ENCODE measurements at places on chromosomes 2 and 18.

DNA sequence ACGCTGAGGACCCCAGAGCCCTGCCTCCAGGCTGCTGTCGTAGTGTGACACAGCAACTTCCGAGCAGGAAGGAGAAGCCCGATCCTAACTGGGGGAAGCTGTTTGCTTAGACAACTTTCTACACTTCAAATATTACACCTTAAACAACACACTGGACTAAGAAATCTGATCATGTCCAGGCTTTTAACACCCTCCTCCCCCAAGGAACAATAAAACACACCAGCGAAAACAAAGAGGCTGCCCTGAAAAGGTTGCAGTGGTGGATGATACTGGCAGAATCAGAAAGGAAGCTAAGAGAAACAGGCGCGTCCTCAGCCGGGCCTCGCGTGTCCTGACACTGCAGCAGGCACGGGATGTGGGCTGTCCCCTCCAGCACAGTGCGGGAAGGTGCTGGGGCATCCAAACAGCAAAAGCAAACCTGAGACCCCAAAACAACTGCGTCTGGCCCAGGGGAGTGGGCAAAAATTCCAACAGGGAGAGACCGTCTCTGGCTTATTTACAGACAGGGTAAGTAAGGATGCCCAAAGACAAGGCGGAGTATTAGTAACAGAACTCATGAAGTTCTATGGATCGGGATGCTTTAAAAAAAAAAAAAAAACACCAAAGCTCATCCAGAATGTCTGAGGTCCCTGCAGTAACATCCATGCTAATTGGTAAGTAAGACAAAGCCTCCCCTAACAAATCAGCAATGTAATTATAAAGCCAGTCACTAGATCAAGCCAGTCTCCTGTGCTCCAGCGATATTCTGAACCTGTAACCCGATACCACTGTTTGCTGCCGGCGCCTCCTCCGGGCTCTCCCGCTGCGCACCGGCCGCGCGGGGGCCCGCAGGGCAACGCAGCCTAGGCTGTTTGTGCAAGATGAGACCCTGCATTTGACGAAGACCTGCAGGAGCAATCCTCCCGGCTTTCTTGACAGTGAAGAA lies 9.0 kb downstream of the SERTAD2 start:
- DNase-seq: no peak

- DNase-seq: no peak
Observed at GRCh38 chr2:149877913-149878312, 290.3 kb upstream of the MMADHC start.

- no peak for DNase-seq
Observed at GRCh38 chr2:53448591-53448990, 319.0 kb upstream of the CHAC2 start.

- DNase-seq: no peak
Observed at GRCh38 chr2:98458207-98458606, 13.5 kb downstream of the INPP4A start.

GRCh38 chr2:153871231-153872221 lies at the start of gene GALNT13:
GALNT13 (plus strand) TSS chr2:153871922.
- DNase-seq: no peak

DNA sequence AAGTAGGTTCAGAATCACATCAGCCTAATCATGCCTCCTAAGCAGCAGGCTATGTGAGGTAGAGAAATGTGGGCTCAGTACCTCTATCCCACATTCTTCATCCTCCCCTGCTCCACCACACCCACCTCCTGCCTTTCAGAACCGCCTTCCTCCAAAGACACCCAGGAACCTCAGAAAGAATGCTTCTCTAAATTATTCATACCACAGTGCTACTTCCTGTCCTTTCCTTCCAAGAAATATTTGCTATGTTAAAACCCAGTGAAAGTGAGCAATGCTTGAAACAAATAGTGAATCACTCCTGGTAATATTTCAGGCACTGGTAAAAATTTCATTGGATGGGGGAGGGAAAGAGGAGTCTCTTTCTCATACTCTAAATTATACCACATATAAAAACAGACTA lies 24.0 kb upstream of the CREB1 start:
- DNase-seq: no peak

- DNase-seq: no peak
Observed at GRCh38 chr18:9927392-9928063, 13.7 kb downstream of the VAPA start.

GRCh38 chr2:37472959-37473358 lies 128.5 kb downstream of the QPCT start:
- no peak for DNase-seq

DNA sequence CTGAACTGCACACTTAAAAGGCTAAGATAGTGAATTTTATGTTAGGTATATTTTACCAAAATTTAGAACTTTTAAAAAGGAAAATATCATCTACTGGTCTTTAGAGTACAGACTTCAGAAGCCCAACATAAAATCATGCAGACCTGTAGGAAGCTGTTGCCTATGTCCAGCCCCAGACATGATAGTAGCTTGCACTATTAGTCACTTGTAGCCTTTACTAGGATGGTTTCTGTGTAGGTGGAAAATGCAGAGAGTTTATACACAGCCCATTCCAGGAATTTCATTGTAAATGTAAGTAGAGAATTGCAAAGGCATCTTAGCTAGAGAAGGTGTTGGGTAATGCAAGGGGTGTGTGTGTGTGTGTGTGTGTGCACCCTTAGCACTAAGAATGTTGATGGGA lies 640.2 kb downstream of the RNF144A start:
- DNase-seq: no peak

DNA sequence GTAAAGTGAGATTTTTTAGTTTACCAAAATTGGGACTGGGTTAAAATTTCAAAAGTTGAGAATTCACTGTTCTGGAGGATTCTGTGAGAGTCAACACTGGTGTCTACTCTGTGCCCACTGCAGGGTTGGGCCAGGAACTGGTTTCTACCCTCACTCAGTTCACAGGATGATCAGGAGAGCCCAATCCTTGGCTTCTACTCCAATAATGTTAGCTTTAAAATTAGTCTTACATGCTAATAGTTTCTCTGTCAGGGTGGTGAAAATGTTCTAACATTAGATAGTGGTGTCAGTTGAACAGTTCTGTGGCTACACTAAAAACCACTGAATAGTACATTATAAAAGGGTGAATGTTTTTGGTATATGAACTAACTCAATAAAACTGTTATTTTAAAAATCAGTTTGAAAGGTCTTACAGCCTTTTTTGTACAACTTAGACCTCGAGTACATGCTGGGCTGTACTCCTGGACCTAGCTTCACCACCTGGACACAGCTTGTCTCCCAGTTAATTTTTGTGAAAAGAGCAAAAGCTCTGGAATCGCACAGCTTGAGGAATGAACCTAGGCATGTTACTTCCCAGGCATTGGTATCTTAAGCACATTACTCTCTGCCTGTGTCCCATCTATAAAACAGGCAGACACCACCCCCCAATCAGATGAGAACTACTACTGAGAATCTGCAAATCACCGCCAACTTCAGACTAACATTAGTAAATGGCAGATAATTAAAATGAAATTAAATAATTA lies 44.4 kb downstream of the ACVR1 start:
- no peak for DNase-seq

GRCh38 chr2:65465857-65466256 lies 33.5 kb upstream of the SPRED2 start:
- DNase-seq: no peak

DNA sequence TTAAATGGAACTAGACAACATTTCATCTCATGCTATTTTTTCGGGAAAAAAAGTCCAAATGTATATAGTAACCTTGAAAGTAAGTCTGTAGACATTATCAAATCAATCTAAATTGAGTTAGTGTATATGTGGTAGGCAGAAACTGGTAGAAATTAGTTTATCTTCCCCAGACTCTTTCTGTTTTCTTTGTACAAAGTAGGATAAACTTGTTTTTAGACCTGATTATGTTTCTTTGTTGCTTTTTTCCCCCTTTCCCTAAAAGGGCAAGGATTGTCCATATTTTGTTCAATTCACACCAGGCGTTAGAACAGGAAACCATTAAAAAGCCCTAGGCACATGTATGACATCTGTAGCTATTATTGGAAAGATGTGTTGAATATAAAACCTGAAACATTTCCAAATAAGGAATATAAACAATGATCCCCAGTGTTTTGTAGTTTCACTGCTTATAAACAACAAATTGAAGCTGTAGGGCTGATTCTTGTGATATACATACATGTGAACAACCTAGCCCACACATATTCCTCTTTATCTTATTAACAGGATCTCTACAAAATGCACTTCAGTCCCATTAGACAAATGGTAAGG lies 528.3 kb downstream of the PARD3B start:
- DNase-seq: no peak

DNA sequence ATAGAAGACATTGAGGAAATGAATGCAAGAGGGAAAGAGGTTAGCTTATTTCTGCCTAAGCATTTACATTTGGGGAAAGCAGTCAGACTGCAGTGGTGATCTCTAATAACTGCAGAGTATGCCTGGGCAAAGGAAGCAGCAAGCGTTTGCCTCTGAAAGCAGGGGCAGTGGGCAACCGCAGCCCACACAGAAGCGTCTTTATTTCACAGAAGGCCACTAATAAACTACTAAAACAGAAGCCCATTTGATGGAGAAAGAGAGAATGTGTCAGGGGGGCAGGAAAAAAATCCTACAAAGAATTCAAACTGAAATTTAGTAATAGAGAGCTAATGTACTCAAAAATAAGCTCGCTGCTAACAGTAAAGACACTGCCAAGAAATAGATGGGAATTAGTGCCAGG lies 53.1 kb downstream of the LRRTM4 start:
- no peak for DNase-seq

DNA sequence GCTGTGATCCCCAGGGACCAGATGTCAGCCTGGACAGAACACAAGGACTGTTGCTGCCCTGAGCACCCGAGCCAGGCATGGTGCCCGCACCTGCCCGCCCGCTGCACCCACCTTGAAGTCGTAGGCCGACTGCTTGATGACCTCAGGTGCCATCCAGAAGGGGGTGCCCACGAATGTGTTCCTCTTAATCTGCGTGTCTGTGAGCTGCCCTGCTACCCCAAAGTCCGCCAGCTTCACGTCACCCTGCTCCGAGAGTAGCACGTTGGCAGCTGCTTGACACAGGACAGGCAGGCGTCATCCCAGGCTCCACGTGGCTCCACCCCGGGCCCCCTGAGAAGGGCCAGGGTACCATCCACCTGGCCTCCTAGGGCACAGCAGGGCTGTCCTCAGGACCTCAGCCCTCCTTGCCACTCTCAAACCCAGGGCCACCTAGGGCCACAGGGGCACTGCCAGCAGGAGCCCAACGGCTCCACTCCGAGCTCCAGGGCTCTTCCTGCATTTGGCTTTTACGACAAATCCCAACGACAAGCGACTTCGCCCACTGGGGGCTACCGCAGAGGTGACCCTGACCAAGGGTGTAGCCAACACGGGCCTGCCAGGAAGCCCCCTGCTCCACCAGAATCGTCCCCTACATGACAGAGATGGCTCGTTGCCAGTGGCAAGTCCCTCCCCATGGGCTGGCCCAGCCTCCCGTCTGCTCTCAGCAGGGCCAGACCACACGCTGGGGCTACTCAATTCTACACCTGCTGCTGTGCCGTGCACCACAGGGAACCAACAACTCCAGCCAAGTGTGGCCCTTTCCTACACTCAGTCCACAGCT lies 9.0 kb downstream of the STK25 start:
- DNase-seq: no peak

- no peak for DNase-seq
Observed at GRCh38 chr18:50632895-50633515, 73.1 kb downstream of the MAPK4 start.

DNA sequence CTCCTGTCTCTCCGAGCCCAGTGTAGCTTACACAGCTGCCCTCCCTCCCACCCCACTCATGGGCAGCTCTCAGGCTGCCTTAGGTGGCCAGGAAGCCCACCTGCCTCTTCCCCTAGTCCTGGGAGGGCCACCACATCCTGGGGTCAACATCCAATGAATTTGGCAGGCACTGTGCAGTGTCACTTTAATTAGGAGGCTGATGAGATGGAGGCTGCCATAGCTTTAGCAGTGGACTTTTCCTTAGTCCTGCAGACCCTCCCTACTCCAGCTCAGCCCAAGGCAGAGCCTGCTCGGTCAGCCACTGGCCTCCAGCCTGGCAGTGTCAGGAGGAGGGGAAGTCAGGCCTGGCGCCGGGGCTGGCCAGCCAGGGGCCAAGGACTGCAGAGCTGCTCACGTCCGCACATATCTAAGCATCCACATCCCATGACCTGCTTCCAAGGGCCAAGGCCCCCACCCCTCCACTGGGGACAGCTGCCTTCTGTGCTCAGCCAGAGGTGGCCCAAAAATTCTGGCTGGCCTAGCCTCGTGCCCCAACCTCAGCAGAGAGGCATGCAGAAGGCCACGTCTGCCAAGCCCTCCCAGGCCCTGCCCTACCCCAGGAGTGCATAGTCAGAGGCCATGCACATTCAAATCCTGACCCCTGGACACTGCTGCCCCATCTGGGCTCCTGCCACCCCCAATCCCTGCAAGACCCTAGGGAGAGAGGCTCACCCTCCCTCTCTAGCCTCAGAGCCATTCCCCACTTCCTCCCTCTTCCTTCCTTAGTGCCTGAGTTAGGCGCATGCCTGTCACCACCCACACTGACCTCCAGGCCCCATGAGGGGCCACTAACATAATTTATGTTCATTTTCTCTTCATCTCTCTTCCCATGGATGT lies 33.1 kb downstream of the ADRA2B start:
- no peak for DNase-seq

DNA sequence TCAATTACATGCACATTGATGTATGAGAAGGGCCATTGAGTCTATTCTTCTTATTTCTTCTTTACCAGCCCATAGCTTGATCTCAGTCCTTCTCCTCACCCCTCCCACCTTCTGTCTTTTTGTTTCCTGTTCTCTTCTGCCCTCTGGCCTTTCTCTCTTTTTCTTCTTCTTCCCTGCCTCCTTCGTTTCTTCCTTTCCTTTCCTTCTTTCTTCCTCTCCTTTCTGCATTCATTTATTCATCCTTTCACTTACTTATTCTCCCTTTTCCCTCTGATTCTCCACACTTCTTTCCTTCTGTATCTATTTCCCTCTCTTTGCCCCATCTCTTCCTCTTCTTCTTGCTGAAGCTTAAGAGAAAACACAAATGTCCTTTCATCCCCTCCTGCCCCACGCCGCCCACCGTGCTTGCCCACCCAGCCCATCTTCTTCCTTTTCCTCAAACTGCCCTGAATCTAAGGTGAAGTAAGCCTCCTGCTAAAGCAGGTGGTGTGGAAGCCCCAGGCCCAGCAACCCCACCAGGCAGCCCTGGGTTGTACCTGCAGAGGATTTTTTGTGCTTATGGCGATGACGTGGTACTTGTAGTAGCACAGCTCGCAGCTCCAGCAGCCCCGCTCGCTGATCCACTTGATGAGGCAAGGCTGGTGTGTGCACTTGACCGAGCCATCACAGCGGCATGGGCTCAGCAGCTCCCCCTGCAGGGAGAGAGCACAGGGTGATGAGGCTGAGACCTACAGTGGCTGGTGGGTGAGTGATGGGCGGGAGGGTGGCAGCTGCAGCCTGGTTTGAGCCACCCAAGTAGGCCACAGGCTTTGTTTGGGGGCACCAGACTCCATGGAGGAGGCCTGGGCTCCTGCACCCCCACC lies 89.0 kb downstream of the MARCHF4 start:
- no peak for DNase-seq

- DNase-seq: no peak
Observed at GRCh38 chr18:80192653-80193385, 54.5 kb downstream of the PARD6G start.

- no peak for DNase-seq
Observed at GRCh38 chr2:151907286-151908203, 79.3 kb upstream of the ARL5A start.

GRCh38 chr18:59015531-59016152 lies 124.0 kb upstream of the SEC11C start:
- DNase-seq: no peak

All from effector memory CD4-positive, alpha-beta T cell (primary cell).